ENCODE measurements at places on chromosomes 2 and 18.

DNA sequence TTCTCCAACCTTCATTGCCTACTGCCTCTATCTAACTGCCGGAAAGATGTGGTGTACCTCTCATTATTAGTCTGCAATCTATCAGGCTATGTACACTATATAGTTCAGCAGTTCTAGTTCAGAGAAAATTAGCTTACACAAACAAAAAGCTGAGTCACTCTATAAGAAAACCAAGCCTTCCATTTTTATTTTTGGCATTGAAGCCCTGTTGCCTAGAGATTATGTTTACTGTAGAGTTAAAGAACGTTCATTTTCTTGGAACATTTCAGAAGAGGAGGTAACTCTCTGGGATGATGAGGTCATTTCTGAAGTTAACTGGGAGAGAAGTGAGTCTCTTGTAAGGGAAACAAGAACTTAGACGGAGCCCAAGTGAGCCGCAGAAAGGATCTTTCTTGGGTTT is 133.5 kb downstream of the FAM124B start:
- no peak for DNase-seq

DNA sequence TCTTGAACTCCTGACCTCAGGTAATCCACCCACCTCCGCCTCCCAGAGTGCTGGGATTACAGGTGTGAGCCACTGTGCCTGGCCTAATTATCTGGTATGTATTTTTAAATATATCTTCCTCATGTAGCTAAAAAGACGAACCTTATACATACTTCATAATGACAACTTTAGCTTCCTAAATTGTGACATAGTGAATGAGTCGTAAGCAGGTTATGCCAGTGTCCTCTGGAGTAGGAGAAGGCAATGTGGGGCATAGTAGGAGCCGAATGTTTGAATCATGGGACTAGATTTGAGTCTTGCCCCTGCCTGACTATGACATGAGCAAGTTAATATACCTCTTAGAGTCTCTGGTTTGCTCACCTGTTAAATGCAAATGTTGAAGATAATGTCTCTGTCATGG is 95.8 kb upstream of the FOSL2 start:
- no peak for DNase-seq

DNA sequence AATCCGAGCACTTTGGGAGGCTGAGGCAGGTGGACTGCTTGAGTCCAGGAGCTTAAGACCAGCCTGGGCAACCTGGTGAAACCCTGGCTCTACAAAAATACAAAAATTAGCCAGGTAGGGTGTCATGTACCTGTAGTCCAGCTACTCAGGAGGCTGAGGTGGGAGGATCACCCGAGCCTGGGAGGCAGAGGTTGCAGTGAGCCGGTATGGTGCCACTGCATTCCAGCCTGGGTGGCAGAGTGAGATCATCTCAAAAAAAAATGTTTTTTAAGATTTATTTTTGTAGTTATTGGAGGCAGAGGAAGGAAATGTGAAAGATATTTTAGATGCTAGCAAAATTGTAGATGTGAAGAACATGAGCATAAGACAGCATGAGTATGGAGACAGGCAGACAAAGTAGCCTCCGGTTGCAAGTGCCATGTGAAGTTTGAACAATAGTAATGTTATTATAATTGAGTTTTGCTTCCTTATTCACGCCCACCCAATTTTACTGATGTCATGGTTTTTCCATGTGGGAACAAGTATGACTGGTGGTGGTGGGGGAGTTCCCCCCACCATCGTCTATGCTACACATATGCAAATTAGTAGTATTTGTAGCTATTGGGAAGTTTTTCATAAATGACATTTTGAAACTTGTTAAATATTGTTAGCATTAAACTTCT is 18.0 kb downstream of the REL start:
- no peak for DNase-seq

DNA sequence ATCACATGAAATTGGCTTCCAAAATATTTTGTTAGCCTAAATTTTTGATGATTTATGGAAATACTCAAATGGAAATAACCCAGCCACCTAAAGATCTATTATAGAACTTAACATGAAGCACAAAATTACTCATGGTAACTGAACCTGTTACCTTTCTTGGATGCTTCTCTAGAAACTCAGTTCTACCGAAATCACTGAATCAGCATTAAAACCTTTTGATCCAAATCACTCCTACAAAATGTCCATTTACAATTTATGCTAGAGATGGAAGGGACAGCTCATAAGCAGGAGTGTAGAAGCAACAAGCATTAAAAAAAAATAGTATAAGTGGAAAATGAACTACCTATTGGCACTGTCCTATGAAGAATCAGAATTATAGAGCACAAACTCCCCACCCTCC is 2.1 kb downstream of the PRPF40A start:
- DNase-seq: no peak

GRCh38 chr2:221779614-221780067 is 207.5 kb upstream of the EPHA4 start:
- peak; percentile 81 for DNase-seq

GRCh38 chr2:105403783-105404698 is 5.2 kb upstream of the FHL2 start:
- DNase-seq: peak; percentile 80

GRCh38 chr2:45669032-45669486 is 17.6 kb downstream of the PRKCE start:
- DNase-seq: peak; percentile 39

DNA sequence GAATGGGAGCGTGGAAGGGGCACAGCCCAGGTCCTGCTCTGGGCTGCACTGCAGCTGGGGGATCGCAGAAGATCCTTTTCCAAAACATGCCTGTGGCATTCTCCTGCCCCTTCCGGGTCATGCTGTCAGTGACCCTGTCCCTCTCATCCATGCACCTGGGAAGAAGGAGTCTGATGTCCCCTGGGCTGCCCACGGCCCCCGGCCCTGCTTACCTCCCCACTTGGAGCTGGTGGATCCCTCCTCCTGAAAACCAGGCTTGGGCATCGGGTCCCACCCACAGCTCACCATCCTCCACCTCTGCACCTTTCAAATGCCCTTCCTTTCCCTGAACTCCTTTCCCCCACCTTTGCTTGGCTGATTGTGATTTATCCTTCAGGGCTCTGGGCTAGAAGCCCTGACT is 11.8 kb downstream of the INHBB start:
- no peak for DNase-seq

DNA sequence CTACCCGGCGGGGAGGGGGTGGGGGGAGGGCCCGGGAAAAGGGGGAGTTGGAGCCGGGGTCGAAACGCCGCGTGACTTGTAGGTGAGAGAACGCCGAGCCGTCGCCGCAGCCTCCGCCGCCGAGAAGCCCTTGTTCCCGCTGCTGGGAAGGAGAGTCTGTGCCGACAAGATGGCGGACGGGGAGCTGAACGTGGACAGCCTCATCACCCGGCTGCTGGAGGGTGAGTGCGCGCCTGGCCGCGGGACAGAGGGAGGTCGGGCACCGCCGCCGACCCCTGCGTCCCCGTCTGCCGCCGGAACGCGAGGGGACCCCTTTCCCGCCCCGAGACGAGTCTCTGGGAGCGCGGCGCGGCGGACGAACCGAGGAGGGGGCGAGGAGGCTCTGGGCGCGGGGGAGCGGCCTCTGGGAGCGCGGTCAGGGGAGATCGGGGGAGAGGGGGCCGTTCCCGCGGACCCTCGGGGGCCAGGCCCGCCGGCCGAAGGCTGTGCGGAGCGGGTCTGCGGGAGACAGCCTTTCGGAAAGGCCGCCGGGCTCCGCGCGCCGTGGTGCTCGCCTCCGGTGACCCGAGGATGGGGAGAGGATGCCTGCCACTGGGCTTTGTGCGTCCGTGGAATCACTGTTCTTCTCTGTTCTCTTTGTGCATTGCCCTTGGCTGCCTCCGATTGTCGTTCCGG is 463 bp downstream of the PPP1CB start:
- no peak for DNase-seq

DNA sequence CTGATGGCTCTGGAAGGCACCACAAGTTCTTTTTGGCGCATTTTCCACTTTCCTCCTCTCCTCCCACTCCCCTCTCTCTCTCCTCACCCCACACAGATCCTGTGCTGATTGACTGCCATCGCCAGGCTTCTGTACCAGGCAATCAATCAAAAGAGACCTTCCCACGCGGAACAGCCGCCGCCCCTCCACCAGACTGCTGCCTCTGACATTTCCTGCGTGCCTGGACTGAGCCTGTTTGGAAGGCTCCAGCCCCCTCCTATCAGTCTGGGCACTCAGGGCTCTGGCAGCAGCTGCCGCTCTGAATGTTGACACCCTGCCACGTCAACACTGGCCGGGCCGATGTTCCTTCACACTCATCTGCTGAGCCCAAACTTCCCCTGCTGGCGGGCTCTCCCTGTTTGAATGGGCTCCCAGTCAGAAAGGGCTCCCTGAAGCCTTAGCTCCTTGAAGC is 467.7 kb downstream of the EPHA4 start:
- DNase-seq: peak; percentile 9

- no peak for DNase-seq
Observed at GRCh38 chr2:231927566-231927890, 1.3 kb upstream of the NPPC start.

DNA sequence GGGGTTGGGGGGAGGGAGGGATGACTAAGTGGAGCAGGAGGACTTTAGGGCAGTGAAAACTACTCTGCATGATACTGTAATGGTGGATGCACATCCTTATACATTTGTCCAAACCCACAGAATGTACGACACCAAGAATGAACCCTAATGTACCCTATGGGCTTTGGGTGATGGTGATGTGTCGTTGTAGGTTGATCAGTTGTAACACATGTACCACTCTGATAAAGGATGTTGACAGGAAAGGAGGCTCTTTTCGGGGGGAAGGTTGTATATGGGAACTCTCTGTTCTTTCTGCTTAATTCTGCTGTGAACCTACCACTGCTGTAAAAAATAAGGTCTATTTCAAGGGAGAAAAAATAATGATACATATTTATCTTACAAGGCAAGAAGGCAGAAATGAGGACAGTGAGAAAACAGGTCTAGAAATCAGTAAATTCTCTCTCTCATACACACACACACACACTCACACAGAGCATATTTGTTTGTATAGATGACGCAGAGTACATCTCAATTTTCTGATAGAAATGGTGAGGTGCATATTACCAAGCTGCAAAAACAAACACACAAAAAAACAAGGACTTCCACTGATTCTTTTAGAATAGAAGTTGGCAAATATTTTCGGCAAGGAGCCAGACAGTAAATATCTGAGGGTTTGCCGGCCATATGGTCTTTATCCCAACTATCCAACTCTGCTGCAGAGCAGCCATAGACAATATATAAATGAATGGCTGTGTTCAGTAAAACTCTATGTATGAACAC is 20.2 kb downstream of the FAM124B start:
- DNase-seq: no peak

- no peak for DNase-seq
Observed at GRCh38 chr2:27065128-27065527, 6.3 kb downstream of the OST4 start.

DNA sequence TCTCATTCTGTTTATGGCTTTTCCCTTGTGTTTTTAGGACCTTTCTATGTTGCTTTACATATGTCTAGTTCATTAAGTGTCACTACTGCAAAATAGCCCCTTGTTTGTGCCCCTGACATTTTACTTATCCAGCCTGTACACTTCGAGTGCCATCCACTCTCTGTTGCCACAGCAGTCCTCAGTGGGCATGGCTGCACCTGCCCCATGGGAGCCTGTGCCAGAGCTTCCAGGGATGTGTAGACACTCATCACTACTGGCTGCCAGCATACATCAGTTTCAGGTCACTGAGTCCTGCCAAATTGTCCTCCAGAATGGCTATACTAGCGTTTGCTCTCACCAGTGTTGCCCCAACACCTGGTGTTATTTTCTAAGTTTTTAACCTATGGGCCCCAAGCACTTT is 80.4 kb downstream of the ARMC9 start:
- no peak for DNase-seq

GRCh38 chr2:68824831-68825230 is 46.4 kb downstream of the BMP10 start:
- DNase-seq: no peak

DNA sequence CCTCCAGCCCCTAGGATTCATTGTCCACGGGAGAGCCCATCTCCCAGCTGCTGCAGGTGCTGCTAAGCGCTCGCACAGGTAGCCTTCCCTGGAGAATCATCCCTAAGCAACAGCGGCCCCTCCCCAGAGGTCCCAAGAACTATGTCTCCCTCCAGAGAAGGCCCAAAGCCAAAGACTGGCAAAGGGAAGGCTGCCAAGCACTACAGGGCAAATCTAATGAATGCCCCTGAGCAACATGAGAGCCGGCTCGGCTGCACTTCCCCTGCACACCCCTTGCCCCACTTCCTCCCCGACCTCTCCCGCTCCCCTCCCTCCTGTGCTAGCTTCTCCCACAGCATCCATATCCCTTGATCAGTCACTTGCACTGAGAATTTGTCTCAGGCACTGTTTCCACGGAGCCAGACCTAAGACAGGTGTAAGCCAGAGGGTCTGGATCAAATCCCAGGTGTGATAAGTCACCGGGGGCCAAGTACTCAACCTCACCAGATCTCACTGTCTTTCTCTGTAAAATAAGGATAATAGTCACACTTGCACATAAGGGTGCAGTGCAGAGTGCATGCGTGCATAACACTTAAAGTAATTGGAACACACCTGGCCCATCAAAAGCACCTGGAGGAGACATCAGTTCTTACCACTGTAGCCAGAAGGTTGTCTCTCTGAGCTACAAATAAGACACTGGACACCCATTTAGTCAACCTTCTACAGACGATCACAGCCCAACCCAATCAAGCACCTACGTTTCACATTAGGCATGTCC is 20.1 kb upstream of the COL6A3 start:
- DNase-seq: no peak

GRCh38 chr2:180374502-180375281 is 367.6 kb upstream of the CWC22 start:
- DNase-seq: no peak

DNA sequence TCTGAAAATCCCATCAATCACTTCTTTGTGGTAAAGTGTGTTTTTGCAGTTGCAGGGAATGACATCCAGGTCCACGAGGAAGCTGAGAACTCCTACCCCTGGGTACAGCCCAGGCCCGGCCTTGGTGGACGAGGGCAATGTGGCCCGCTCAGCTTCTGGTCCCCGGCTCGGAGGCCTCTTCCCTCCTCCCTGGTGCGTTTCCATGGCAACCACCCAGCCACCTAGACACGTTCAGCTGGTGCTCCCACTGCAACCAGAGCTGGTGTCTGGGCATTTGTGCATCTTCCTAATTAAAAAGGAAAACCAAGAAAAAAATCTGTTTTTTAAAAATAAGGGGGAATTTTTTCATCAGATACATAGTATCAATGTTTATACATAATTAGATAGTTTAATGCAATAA is 603.6 kb upstream of the SALL3 start:
- no peak for DNase-seq

GRCh38 chr2:28512607-28512965 is 16.7 kb downstream of the PLB1 start:
- DNase-seq: no peak

GRCh38 chr2:34664266-34664665 is 1065.2 kb upstream of the FAM98A start:
- DNase-seq: no peak

- DNase-seq: no peak
Observed at GRCh38 chr18:46723856-46724415, 32.9 kb downstream of the ST8SIA5 start.

GRCh38 chr18:42559069-42559690 is 556.3 kb downstream of the RIT2 start:
- no peak for DNase-seq

- no peak for DNase-seq
Observed at GRCh38 chr18:29060349-29060748, 883.4 kb upstream of the CDH2 start.
